ENCODE measurements at places on chromosomes 11 and 22.

- no peak for DNase-seq
Observed at GRCh38 chr11:2662430-2663299, 37.1 kb downstream of the KCNQ1OT1 start.

DNA sequence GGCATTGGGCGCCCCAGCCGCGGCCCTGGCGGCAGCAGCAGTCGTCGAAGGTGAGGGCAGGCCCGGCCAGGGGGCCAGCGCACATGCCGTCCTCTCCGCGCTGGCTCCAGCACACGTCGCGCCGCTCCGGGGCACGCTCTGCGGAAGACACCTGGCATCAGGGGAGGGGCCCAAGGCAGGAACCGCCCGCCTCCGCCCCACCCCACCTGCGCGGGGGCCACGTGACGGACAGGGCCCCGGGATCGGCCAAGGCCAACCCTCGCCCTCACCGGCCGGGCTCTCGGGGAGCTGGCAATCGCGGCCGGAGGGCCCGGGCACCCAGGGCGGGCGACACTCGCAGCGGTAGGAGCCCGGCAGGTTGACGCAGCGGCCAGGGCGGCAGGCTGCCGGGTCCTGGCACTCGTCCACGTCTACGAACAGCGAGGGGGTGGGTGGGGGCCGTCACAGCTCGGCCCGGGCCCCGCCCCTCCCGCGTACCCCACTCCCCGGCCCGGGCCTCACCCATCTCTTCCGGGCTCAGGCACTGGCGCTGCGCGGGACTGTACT is 14.9 kb downstream of the SCYL1 start:
- peak; percentile 35 for DNase-seq

- DNase-seq: no peak
Observed at GRCh38 chr11:9550191-9550628, 23.3 kb upstream of the WEE1 start.

- DNase-seq: no peak
Observed at GRCh38 chr22:38167988-38168407, 13.6 kb downstream of the PLA2G6 start.

All from activated T-helper 1 cell treated with anti-CD3 and anti-CD28 coated beads, Interleukin-2, amount 50 U/mL, for 16 hours (primary cell).